Psoas muscle (tissue), 8 donors: ENCODE measurements at places on chromosomes 13 and 19. TPM values are rescaled to one million over a fixed set of nuclear protein-coding genes. Genes with fewer than 3 reads are reported as not detected.

ACOD1 gene
- total RNA-seq = not detected

DNA sequence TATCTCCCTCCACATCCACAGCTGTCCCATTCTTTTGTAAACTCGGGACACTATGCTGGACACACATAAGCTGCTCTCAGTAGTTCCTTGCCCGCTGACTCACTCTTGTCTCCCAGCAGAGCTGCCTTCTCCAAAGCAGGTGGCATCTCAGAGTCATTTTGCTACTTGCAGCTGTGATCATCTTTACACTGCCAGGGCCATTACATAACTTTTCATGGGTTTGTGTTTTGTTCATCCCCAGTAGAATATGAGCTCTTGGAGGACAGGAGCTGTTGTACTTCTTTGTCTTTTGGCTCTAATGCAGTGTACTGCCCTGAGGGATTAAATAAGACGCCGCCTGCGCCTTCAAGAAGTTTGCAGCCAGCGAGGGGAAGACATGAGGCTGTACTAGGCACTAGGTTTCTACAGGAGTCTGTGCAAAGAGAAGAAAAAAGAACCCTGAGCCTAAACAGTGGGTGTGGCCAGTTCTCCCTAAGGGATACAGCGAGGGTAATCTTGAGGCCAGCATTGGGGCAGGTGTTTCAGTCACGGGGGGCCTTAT lies 40.8 kb upstream of the GPR183 start:
- no peak for DNase-seq

DNA sequence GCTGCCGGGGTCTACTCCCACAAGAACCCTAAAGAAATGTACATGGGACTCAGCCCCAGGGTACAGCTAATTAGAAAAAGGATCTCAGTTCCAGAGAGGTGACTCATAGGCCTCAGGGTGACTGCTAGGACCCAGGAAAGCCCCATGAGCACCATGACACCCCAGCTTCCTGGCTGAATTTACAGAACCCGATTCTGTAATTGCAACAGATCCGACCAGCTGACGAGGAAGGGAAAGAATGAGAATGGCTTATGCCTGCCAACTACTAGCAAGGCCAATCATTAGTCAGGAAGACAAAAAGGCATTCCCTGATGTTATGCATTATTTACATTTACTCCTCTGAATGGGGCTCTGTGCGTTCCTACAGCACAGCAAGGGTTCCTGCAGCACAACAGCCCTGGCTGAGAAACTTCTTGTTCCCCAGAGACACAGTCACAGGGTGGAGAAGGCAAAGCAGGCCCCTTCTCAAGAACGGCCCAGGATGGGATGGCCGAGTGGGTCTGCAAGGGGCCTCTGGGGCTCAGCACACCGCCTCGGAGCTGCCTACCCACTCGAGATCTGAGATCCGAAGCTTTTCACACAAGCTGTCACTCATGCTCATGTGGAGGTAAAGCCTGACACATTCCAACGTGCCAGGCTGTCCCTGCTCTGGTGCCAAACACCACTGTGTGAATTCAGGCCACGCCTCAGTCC lies 27.2 kb downstream of the PBX4 start:
- no peak for DNase-seq

PODNL1 gene
- 0.36 TPM for total RNA-seq

- no peak for DNase-seq
Measured at GRCh38 chr19:28727480-28728159, 485.3 kb downstream of the UQCRFS1 start.
